Stimulated activated CD8-positive, alpha-beta memory T cell treated with anti-CD3 and anti-CD28 coated beads, Interleukin-4, amount 100 ng/mL, for 1 hour (primary cell): ENCODE measurements at places on chromosomes 4 and X.

- no peak for DNase-seq
These were observed 70.6 kb downstream of the DHX15 start for GRCh38 chr4:24513718-24514117.

DNA sequence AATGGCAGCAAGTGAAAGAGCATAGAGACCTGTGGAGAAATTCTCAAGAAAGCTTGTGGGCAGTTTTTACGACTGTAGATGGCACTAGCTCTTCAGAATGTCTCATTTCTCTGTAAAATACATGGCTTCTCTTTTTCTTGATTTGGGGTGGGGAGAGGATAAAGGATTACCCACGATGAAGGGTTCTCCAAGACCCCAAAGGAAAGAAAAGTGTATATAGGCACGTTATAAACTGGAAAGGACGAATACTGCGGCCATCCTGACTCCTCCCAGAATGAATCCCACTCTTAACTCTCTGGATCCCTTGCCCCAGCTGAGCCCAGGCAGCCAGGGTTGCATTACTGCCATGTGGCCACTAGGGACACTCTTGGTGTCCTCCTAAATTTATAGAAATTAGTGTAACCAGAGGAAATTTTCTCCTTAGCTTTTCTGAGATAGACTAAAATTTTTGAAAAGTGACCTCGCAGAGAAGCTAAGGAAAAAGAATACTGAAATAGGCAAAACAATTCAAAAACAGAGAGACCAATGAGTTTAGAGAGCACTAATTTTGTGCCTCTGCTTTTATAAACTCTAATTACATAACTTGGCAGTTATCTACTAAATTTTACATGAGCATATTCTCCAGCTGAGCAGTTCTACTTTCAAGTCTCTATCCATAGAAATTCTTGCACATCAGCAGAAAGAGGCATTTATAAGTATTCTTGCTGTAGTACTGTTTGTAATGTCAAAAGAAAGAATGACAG lies 37.8 kb upstream of the PCDH19 start:
- DNase-seq, result no peak

GRCh38 chr4:113899271-113900070 lies 80.0 kb downstream of the ARSJ start:
- no peak for DNase-seq

DNA sequence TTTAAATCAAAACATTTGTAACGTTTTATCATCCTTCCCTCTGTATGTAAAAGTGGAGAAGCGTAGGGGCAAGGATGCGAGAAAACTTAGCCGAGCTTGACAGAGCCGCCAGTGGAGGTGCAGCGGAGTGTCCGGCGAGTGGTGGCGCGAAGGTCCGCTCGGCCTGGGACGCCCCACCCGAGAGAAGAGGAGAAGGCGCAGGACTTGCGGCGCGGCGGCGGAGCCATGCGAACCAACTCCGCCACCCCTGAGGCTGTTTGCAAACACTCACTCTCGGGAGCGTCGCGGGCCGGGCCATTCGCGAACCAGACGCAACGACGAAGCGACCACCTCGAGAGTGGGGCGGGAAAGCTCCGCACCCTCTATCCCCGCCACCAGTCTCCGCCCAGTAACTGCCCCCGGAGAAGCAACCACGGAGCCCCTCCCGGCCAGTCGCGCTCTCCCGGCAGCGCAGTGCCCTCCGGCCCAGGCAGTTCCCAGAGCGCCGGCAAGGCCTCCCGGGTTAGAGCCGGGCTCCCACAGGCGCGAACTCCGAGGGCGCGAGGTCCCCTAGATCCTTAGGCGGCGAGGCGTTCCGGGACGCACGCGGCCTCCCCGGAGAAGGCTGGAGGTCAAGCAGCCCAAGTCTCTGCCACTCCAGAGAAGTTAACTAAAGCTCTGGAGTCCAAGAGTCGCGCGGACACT lies 2.3 kb upstream of the MAB21L2 start:
- no peak for DNase-seq

- DNase-seq, result no peak
These were observed 38.3 kb downstream of the MECP2 start for GRCh38 chrX:154059231-154059630.

GRCh38 chr4:184444215-184444952 lies 30.0 kb downstream of the IRF2 start:
- no peak for DNase-seq

DNA sequence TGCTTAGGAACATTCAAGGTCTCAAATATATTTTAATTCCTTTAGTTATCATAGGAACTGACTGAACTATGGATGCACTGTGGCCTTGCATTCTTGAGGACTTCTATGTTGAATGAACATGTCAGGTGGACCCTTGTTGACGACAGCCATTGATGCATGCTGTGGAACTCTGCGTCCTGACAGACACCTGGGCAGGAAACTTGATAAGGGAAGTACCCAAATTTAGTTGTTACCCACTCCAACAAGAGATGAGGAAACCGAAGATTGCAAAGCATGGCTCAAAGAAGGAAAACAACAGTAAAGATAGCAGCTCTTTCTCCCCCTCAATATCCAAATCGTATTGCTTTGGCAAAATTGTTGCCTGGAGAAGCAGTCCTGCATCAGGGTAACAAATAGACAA lies 540.0 kb upstream of the NR3C2 start:
- no peak for DNase-seq

DNA sequence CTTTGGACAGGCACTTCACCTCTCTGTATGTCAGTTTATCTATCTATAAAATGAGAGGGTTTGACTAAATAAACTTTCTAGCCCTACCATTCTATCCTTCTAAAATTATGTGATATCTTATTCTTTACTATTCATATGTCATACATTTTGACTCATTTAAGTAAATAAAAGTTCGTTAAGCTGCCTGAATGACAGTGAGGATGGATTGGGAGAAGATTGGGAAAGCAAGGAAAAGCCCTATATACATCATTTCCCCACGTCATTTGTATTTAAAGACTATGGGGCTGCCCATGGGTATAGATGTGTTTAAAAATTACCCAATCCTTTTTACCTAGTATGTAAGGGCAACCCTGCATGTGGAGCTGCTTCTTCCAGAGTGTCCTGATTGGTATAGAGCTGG lies 5.3 kb downstream of the SLC16A2 start:
- DNase-seq, result no peak

DNA sequence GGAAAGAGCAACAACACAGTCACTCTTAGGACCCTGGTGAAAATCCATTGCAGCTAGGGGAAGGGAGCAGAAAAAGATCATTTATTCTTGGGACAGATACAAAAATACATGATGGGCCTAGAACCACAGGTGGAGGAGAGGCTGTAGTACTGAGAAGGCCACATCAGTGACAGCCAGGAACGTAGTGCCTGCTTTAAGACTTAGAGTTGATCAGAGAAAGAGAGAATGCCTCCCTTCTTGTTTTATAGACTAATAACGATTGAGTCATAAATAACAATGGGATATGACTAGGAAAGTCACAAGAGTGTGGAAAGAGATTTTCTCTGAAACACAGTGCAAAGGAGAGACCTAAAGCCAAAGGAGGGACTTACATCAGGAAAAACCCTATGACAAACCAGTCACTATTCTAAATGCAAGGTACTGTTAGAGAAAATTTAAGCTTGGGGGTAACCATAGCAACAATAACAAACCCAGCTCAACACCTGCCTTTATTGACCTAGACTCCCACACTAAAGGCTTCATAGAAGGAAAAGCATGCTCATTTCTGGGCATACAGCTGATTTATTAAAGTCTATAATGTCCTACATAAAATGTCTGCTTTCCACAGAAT lies 1015.0 kb upstream of the GRID2 start:
- DNase-seq, result no peak

GRCh38 chr4:80361329-80361900 lies 25.9 kb downstream of the CFAP299 start:
- no peak for DNase-seq

DNA sequence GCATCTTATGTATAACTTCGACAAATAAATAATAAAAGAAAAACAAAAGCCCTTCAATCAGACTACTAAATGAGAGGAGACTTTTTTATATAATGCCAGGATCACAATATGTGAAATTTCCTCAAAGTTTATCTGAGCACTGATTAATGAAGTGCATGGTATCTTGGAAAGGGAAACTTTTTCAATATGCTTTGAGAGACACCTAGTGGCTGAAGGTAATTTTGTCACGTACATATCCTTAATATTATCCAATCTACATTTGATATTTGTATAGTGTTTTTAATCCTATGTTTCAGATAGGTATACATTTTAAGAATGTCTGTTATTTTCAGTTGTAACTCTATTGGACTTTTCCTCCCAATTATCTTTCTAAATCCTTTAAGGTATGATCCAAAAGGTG lies 146.8 kb downstream of the KLHL4 start:
- DNase-seq, result no peak

DNA sequence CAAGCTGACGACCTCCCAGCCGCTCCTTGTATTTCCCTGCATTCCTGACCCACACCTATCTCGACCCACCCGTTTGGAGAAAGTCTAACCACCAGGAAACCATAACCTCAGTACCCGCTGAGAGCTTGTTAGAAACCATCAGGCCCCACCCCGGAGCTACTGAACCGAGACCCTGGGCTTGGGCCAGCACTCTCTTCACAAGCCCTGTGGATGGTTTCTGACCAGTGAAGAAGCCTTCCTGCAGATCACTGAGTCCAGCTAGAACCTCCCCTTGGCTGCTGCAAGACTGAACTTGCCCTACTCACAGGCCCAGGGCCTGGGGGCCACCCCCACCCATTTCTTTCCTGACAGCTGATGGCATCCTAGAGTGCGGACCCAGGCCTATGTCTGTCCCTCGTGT lies 26.6 kb upstream of the ZNF185 start:
- no peak for DNase-seq

- no peak for DNase-seq
These were observed 14.6 kb downstream of the PSAPL1 start for GRCh38 chr4:7419961-7420660.

DNA sequence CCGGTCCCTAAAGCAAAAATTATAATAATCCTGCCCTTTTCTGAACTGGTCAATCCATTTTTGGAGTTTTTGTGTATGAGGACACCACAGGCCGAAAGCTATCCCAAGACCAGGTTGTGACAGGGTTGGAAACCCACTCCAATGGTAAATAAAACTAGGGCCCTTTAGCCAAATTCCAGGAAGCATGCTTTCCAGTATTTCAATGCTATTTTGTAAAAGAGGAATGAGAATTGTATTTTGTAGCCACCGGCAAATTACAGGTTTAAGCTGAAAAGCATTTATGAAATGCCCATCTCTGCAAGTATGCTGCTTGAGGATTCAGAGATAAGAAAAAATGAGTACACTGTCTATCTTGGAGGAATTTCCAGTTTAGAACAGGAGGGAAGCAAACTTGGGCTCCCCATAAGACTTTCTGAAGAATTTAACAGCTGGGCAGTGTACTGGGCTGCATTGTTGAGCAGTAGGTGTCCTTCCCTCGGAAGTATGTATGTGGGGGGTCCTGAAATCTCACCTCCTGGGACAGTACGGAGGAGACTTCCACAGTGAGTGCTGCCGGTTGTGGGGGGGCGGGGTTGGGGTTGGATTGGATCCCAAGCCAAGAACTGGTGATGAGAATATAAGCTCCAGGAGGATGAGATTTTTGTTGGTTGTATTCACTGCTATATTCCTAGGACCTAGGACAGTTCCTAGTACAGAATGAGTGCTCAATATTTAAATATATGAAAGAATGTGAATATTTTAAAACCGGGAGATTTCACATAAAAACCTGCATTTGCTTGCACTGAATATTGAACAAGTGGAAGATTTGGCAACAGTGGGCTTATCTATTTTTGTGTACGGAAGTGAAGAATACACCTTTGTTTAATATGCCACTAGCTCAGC lies 26.8 kb downstream of the OCIAD2 start:
- no peak for DNase-seq

DNA sequence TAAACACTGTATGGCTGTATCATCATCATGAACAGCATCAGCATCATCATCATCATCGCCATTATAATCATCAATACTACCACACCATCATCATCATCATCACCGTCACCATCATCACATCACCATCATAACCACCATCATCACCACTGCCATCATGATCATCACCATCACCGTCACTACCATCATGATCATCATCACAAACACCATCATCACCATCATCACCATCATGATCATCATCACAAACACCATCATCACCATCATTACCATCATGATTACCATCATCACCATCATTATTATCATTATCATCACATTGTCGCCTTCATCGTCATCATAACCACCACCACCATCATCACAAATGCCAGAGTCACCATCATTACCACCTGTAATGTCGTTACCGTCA lies 1196.9 kb downstream of the NLGN4X start:
- no peak for DNase-seq

DNA sequence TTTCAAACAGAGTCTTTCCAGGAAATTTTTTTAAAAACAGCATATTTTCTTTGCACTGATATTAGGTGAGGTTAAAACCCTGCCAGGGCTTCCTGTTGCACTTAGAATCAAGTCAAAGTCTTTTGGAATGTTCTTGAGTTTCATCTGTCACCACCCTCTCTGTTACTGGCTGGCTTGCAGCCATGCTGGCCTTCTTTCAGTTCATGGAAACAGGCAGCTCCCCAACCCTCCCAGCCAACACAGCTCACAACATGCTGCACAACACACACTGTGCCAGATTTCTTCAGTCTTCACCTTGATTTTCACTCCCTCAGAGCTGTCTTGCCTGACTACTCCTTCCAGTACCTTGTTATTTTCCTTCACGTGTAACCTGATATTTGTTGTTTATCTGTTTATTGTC lies 129.5 kb downstream of the KCNIP4 start:
- no peak for DNase-seq
